ENCODE measurements at places on chromosomes 6 and 20. TPM values are rescaled to one million over a fixed set of nuclear protein-coding genes. Genes with fewer than 3 reads are reported as not detected.

The NR2E1 gene
- total RNA-seq: 0.31 TPM

The ADAM33 gene
- total RNA-seq: not detected

The ELOVL2 gene
- total RNA-seq: 4.6 TPM

The KCNQ5 gene
- not detected for total RNA-seq

The R3HDML gene
- not detected for total RNA-seq

The KHDC1L gene
- 4.2 TPM for total RNA-seq

The TCF21 gene
- not detected for total RNA-seq

The MCCD1 gene
- not detected for total RNA-seq

DNA sequence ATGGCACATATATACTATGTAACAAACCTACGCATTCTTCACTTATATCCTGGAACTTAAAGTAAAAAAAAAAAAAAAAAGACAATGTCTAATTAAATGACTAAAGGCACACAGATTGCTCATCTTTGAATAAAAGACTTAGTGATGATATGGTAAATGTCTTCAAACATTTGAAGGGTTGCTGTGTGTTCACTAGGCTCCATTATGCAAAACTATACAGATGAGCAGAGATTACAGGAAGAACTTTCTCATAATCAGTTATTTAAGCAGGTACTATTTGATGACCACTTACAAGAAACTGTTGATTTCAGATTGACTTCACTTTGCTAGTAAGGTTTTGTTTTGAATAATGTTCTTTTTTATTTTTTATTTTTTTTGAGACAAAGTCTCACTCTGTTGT, 34.4 kb downstream of the DNAH8 start:
- DNase-seq: no peak

GRCh38 chr6:158808941-158809678, 10.1 kb downstream of the EZR start:
- DNase-seq: no peak

DNA sequence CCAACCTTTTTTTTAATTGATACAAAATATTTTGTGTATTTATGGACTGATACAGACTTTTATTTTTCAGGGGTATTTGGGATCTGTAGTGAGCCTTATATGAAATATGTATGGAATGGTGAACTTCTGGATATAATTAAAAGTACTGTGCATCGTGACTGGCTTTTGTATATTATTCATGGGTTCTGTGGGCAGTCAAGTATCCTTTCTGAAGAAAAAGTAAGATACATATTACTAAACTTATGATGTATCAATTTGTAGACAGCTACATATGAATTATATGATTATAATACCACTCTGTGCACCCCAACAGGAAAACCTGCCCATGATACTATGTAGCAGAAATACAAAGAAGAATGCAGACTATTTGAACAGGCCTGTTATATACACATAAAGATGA, 47.2 kb downstream of the FIG4 start:
- no peak for DNase-seq

GRCh38 chr20:37096415-37097041, 731 bp upstream of the RBL1 start:
- no peak for DNase-seq

GRCh38 chr20:14631011-14631410, 293.6 kb upstream of the FLRT3 start:
- DNase-seq: no peak

- DNase-seq: no peak
Measured at GRCh38 chr6:90368601-90369000, 72.0 kb upstream of the BACH2 start.

- DNase-seq: no peak
Measured at GRCh38 chr20:654417-654750, 1.4 kb upstream of the SRXN1 start.

DNA sequence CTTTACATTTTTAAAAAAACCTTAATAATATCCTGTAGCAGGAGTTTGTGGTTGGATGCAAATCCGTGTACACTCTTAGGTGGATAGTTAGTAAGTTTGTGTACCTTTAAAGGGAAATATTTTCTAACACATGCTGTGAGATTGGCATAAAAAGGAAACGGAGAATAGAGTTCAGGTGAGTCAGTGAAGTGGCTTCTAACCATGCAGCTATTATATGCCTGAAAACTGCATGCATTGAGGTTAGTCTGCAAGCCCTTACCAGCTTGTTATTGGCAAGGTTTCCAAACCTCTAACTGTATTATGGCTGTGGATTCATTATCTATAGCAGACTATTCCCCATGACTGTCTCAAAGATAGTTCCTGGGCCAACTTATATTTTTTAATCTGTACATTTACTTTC, 420.6 kb upstream of the MMS22L start:
- no peak for DNase-seq

- no peak for DNase-seq
Measured at GRCh38 chr6:150322466-150322871, 46.3 kb upstream of the IYD start.

- DNase-seq: no peak
Measured at GRCh38 chr20:17952692-17953684, 15.6 kb downstream of the SNX5 start.

DNA sequence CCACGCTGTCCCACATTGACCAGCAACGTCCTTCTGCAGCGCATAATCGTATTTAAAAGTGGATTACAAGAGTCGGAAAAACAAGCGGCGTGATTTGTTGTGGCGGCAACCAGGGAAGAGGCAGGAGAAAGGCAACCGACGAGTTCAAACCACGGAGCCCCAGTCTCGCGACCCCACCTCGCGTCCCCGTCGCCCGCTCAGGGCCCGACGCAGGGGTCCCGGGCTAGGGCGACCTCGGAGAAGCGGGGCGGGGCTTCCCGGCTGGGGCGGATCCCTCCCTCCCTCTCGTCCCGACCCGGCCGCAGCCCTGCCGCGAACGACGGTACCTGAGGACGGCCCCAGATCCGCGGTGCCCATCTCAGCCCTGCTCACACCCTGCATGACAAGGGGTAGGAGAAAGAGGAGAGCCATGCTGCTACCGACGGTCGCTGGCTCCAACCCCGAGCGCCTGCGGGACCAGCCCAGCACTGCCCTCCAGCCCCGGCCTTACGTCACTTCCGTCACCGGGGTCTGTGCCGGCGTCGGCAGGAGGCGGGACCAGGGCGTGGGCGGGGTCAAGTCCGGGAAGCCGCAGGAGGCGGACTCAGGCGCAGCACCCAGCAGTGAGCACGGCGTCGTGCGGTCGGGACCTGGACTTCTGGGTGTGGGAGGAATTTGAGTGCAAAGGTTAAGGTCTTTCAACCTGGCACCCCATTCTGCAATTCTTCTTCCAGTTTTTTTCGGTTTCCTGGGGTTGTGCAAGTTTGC, at the start of gene IFNGR1:
IFNGR1 (minus strand) TSS at position 469 of the 747 bp plus-strand sequence; CDS start at position 411, 58 bp downstream.
- peak; percentile 95 for DNase-seq

DNA sequence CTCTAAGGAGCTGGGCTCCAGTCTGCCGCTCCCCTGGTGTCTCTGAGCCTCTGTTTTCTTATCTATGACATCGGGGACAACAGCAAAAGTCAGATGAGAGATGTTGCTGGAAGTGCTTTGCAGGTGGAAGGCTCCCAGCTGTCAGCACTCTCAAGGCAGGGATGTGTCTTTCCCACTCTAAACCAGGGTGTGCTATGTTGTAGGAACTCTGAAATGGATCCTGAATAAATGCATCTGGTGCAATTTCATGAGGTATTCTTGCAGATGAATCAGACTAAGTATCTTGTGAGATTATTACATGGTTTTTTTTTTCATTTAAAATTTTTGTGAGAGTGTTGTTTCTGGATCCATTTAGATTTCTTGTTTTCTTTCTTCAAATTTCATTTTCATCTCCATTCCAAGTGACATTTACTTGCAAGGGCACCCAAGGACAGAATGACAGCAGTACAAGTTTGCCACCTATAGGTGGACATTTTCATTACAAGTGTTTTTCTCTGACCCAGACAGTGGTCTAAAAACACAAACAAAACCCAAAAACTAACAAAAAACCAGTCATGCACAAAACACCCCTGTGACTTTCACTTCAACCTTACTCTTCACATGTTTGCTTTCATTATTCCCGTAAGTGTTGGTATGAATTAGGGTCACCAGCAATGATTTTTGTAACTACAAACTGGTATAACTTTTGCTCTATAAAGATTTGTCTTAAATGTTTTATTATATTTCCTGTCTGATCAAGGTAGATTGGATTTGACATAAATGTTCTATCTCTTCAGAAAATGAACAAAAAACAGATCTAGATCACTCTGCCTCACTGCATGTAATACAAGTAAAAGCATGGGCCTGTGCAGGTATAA, 14.7 kb upstream of the SIM1 start:
- peak; percentile 21 for DNase-seq

- DNase-seq: no peak
Measured at GRCh38 chr6:154995254-154996015, at the start of gene TIAM2. Gene TIAM2, plus strand, starts transcription at chr6:154995315. Its CDS starts 133,909 bp downstream, at chr6:155129224.

DNA sequence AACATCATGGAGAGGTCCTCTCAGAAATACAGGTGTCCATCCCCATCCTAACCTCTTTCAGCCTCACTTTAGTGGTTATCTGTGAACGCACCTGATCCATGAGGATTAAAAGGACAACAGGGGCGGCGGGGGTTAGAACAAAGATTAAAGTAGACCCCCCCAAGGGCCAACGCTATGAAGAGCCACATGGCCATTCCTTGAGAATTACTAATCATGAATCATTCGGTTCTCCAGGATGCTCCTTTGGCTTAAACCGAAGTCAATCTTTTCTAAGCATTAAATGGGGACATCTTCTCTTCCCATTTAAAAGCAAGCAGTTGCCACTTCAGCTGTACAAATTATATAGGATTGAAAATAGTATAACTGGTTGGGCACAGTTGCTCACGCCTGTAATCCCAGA, 212.4 kb downstream of the GMPR start:
- DNase-seq: no peak

DNA sequence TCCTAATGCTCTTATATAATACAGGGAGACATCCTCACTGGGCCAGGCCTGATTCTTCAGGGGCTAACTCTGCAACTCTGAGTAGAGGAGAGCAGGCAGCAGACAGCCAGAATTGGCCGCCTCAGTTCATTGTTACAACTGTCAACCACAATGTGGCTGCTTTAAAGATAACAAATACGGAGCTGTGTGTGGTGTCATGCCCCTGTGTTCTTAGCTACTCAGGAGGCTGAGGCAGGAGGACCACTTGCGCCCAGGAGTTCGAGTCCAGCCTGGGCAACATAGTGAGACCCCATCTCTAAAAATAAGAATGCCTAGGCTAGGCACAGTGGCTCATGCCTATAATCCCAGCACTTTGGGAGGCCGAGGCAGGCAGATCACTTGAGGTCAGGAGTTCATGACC, 34.3 kb downstream of the CEP250 start:
- DNase-seq: no peak

- DNase-seq: no peak
Measured at GRCh38 chr6:16824845-16825685, 63.8 kb upstream of the ATXN1 start.

GRCh38 chr20:41047975-41048305, 19.3 kb downstream of the TOP1 start:
- DNase-seq: no peak

DNA sequence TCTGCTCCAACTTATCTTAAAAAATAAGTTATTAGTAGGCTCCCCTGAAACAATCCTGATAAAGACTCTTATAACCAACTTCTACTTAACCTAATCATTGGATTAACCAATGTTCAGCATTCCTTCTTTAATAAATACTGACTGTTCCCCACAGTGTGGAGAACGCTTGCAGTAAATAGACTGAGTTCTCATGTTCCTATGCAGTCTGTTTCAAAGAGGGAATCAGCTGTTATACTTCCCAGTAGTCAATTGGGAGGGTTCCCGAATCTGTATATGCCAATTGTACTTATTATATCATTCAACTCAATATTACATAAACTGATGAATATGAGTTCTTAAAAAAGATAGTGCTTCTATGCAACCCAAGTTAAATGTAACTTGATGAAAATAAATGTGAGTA, 9.7 kb upstream of the JAG1 start:
- DNase-seq: no peak

- no peak for DNase-seq
Measured at GRCh38 chr6:28978959-28979561, 26.1 kb downstream of the ZNF311 start.

DNA sequence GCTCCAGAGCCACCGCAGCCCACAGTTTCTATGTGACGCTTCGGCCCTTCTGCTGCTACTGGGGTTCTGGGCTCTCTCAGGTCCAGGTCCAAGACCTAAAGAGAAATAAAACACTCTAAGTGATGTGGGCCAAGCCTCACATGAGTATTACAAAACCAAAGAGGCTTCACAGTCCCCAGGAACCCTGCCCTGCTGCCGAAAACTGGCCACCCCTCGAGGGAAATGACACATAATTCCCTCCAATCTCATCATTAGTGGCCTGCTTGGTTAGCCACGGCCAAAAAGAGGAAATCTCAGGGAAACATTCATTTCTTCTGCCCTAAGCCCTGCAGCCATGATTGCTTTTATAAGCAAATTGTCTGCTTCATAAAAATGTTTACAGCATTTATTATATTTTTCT, 32.5 kb downstream of the DLL1 start:
- DNase-seq: no peak

- no peak for DNase-seq
Measured at GRCh38 chr20:51002633-51003032, 20.3 kb downstream of the KCNG1 start.

DNA sequence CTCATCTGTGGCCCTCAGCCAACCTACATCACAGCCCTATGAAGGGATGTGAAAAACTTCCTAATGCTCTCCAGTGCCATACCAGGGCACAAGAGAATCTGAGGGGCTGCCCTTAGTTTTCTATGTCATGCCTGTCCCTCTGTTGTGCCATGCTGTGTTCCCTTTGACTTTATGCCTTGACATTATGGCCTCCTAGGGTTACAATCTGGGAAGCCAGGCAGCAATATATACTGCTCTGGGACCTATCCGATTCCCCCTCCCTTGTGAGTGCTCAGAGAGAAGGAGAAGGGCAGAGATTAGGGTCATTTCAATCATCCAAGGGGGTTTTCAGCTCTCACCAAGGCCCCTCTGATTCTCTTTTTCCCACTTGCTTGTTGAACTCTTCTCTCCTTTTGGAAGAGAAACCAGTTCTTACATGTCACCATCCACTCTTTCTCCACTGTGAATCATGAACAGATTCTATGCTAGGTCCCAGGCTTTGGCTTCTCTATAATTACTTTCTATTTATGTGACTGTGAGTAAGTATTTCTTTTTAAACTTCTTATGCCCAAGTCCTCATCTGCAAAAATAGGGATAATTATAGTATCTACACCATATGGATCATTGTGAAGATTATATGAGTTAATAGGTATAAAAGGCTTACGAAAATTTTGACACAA, 14.2 kb upstream of the FRK start:
- no peak for DNase-seq

GRCh38 chr6:30703821-30704220, 13.0 kb upstream of the NRM start:
- DNase-seq: no peak
